GM23248 (cell line): ENCODE measurements at places on chromosomes 16 and 17. TPM values are rescaled to one million over a fixed set of nuclear protein-coding genes. Genes with fewer than 3 reads are reported as not detected.

SCO1 gene
- total RNA-seq: 25.6 and 51.1 TPM in 2 replicates

DNA sequence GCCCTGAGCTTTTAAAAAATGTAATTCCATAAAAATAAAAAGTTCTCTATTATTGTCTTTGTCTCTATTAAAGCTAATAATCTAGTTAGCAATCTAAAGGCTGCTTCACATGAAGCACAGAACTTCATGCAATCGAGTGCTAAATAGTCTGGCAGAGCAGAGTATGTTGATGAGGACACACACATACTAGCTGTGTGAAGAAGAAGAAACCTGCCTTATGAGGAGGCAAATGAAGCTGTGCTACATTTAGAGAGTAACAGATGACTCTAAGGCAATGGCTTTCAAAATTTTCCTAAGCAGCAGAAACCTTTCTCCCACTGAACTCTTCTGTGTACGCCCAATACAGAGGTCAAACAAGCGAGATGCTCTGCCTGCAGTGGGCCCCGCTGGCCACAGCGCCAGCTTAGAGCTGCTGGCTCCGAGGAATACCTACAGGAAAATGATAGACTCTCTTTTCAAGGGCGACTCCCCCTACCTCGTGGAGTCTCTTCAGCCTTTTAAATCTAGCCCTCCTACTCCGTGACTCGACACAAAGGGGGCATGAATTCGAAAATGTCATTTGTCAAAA is 39.2 kb downstream of the GNA13 start:
- DNase-seq: peak; percentile 25

DNA sequence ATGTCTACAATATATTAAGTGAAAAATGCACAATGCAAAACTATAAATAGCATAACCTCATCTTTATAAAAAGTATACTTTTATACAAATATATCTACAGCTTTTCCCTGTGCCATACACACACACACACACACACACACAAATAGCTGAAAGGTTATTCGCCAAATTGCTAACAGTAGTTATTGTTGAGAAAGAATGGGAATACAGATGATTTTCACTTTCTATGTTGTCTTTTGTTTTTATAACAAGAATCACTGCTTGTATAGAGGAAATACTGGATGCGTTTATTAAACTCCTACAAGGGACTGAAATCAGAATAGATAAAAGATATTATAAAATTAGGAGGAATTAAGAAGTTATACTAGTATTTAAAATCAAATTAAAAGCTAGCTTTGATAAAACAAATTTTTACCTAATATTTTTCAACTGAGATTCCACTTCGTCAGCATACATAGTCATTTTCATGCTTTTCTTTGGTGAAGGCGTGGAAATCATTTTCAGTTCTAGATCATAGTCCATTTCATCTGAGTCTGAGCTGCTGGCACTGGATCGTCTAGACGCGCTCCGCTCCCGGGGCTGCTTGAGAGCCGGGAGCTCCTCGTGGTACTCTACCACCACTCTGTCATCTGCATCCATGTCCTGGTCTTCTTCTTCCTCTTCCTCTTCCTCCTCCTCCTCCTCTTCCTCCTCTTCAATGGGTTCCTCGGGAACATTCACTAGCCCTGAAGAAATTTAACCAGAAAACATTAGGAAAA is 17.0 kb upstream of the ITGAE start:
- DNase-seq: no peak

GRCh38 chr17:44556166-44556831 is 985 bp upstream of the FZD2 start:
- peak; percentile 58 for DNase-seq

- peak; percentile 92 for DNase-seq
Observed at GRCh38 chr17:40922239-40922638, 15.2 kb downstream of the KRT23 start.

DNA sequence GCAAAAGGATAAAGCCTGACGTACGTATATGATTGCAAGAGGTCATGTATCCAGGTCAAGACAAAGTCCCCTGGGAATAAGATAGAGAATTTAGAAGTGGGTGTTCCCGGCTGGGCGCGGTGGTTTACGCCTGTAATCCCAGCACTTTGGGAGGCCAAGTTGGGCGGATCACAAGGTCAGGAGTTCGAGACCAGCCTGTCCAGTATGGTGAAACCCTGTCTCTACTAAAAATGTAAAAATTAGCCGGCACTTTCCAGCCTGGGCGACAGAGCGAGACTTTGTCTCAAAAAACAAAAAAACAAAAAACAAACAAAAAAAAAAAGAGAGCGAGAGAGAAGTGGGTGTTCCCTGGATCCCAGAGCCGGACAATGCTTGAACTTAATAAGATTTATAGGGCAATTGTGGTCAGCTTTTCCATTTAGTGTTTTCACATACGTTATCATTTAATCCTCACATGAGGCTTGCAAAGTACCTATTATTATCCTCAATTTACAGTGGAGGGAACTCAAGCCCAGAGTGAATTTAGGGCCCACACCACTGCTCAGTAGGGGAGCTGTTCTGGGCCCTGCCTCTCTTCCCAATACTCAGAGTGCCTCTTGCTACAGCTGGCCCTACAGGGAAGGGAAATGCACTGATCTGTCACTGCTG is 481 bp upstream of the GLTPD2 start:
- no peak for DNase-seq

GRCh38 chr16:30458561-30459394 is 13.1 kb upstream of the SEPHS2 start:
- no peak for DNase-seq

GRCh38 chr17:77948690-77949114 is 9.8 kb upstream of the TNRC6C start:
- peak; percentile 79 for DNase-seq
